AG04449 (cell line): ENCODE measurements at places on chromosomes 6 and 20.

DNA sequence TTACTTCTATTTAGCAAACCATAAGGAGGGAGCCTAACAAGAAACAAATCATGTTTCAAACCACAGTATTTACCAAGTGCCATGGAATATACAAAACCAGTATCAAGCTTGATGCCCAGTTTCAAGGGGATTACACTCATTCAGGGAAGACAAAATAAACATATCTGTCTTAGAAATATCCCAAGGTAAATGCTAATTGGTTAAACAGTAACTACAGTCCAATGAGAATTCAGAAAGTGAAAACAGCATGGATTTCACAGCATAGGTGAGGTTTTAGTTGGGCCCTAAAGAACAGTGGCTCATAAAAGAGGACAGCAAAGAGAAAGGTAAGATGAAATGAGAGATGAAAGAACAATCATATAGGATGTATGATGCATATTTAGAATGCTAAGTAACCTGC is 110.3 kb downstream of the CHD6 start:
- no peak for DNase-seq

DNA sequence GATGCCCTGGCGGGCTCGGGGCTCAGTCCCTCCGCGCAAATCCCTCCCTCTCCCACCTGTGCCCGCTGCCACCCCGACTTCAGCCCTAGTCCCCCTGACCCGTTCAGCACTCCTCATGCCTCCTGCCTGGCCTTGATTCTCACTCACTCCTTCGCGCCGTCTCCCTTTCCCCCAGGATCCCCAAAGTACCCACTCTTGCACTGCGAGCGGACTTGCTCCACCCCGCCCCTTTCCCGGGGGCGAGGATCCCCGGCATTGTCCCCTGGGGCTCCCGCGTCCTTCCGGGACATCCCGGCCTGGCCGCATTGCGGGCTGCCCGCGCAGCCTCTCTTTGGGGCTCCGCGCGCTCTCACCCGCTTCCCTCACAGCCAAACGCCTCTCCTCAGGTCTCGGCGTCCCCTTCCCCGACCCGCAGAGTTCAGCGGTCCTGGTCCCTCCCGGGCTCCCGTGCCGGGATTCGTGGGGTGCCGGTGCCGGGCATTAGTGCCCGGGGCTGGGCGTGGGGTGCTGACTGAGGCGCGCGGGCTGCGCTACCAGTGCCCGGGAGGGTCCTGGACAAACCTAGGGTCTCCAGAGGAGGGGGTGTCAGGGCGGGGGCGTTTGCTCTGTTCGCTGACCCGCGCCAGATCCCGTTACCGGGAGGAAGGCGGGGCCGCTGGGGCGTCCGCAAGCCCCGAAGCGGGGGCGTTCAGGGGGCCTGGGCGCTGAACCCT is 45.5 kb upstream of the SUPT3H start:
- DNase-seq: no peak

- no peak for DNase-seq
Observed at GRCh38 chr6:151992091-151992490, 184.6 kb downstream of the ESR1 start.

DNA sequence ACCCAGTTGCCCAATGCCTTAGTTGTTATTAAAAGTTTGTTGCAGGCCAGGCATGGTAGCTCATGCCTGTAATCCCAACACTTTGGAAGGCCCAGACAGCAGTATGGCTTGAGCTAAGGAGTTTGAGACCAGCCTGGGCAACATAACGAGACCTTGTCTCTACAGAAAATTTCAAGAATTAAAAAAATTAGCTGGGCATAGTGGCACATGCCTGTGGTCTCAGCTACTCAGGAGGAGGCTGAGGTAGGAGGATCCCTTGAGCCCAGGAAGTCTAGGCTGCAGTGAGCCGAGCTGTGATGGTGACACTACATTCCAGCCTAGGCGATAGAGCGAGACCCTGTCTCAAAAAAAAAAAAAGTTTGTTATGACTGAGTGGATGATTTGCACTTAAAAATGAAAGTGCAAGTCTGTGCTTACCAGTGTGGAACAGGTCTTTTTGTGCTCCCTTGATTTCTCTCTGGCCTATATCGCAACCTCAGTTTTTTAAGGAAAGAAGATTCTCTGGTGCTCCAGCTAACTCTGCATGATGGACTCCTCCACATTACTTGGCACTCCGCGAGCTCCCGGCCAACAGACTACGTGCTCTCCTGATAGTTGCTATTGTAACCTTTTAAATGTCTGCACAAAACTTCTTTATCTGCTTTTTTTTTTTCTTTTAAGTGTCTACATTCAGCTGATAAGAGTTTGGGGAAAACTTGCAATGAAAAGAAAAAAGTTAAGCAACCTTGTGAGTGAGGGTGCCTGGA is 22.1 kb downstream of the ZKSCAN3 start:
- DNase-seq: no peak

DNA sequence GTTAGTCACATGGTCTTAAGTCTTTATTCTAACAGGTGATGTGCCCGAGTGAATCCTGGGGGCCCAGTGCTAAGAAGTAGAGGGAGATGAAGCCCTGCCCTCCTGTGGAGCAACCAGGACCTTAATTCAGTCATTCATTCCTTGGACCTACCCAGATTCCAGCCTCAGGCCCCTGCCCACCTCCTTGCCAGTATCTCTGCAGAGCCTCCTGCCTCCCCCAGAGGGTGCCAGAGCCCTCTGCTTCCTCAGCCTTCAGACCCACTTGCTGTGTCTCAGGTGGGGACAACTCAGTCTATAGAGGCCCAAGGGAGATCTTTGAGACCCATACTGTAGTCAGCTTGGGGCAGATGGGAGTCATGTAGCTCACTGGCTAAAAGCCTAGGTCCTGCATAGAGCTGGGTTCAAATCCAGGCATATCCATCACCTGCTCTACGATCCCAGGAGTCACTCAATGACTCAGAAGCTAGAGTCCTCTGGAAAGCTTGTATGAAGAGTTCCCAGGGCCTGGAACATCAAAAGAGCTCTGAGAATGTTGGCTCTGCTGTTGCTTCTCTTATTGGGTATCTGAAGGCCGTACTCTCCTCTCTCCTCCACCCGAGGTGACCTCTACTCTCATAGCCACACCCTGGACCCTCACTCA is 3.9 kb upstream of the SIGLEC1 start:
- no peak for DNase-seq

GRCh38 chr6:143299253-143300166 is 151.0 kb downstream of the ADAT2 start:
- DNase-seq: no peak

DNA sequence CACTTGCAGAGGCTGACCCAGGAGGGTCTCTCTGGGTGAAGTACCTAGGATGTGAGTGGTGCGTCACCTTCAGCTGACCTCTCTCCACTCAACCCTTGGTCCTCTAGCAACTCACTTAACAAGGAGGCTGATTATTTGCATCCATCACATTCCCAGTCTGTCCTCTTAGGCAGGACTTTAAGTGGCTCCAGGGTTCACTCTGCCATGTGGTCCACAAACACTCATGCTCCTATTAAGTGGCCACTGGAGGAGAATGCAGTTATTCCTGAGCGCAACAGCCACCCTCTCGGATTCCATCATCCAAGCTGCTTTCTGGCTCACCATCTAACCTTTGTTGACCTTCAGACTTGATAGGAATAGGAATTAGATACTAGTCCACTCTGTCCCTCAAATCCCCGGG is 61.1 kb upstream of the SCAF8 start:
- DNase-seq: no peak

- no peak for DNase-seq
Observed at GRCh38 chr20:59787538-59787890, 145.9 kb downstream of the SYCP2 start.

GRCh38 chr20:63941282-63942081 is 14.7 kb downstream of the UCKL1 start:
- DNase-seq: no peak

GRCh38 chr6:34791164-34791700 is 651 bp upstream of the BLTP3A start:
- DNase-seq: no peak

DNA sequence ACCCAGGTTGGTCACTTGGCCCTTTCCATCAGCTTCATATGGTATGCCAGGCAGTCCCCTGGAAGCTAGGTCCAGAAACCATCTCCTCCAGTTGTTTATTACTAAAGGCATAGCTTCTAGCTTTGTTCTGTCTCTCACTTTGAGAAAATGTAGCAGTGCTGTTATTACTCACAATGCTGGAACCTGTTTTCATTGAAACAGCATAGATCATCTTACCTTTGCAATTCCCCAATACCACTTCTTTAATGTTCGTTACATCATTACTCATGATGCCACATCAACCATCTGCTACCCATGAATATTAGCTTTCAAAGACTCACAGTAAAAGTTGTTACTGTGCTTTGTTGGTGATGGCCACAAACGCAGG is 88.3 kb downstream of the ADAT2 start:
- DNase-seq: no peak

GRCh38 chr6:34522761-34523160 is 33.4 kb downstream of the SPDEF start:
- no peak for DNase-seq

- DNase-seq: no peak
Observed at GRCh38 chr6:130829333-130829910, 2.2 kb downstream of the SMLR1 start.

- DNase-seq: peak; percentile 45
Observed at GRCh38 chr20:34704177-34705007, at the start of gene TP53INP2. TP53INP2 (plus strand) TSS chr20:34704344; CDS start chr20:34708740, 4,396 bp downstream.

GRCh38 chr6:119147101-119148053 is 68.9 kb upstream of the FAM184A start:
- DNase-seq: peak; percentile 82

DNA sequence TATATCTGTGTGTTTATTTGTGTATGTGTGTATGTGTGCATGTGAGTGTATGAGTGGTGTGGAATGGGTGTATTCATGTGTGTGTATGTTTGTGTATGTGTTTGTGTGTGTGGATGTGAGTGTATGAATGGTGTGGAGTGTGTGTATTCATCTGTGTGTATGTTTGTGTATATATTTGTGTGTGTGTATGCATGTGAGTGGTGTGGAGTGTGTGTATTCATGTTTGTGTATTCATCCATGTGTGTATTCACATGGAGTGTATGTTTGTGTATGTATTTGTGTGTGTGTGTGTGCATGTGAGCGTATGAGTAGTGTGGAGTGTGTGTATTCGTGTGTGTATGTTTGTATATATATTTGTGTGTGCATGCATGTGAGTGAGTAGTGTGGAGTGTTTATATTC is 66.6 kb downstream of the PPP1R14C start:
- no peak for DNase-seq

DNA sequence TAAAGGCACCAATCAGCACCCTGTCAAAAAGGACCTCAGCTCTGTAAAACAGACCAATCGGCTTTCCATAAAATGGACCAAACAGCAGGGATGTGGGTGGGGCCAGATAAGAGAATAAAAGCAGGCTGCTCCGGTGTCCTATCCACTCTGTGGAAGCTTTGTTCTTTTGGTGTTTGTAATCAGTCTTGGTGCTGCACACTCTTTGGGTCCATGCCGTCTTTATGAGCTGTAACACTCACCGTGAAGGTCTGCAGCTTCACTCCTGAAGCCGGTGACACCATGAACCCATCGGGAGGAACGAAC is 7.3 kb upstream of the PXDC1 start:
- no peak for DNase-seq
